ENCODE measurements at places on chromosomes 12 and 14.

DNA sequence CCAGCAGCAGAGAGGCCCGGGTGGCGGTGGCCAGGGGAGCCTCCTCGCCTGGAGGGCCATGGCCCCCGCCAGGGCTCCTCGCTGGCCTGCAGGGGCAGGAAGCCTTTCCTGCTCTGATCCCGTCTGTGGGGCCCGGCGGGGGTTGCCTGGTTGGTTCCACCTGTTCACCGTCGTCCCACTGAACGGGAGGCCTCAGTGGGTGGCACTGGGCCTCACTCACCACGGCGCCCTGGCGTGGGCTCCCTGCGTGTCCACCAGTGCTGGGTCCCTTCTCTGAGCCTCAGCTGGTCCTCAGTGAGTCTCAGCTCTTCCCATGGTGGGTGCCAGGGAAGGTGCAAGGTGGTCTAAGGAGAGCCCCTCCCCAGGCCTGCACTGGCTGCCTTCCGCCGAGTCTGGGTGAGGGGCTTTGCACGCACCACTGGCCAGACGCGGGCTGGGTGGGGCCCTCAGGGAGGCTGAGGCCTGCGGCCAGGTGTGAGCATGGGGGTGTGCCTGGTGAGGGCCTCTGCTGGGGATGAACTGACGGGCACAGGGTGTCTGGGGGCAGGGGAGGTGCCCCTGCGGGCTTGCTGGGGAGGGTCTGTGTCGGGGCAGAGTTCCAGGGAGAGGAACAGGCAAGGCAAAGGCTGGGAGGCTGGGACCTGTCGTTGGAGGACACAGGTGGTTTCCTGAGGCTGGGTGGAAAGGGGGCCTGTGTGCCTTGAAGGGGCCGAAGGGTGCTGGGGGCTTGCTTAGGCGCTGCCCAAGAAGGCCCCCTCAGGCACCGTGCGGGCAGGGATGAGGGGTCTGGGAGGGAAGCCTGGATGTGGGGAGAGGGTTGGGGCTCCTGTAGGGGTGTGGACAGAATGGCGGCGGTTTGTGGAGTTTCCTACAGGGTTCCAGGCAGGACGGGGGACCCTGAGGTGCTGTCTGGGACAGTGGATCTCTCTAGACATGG, 339.8 kb downstream of the TMEM121 start:
- no peak for DNase-seq
- no peak overlapping the region for H3K4me3 ChIP-seq
- no peaks in the 10 kb centered on the region for H3K27me3 ChIP-seq
- peaks cover 17% of the 10 kb centered on the region for H3K36me3 ChIP-seq
- no peaks in the 10 kb centered on the region for H3K4me1 ChIP-seq
- H3K27ac ChIP-seq: no peak overlapping the region

GRCh38 chr12:97260786-97261185, 201.8 kb upstream of the RMST start:
- no peaks in the 10 kb centered on the region for H3K4me1 ChIP-seq
- DNase-seq: no peak
- no peak overlapping the region for H3K27ac ChIP-seq

DNA sequence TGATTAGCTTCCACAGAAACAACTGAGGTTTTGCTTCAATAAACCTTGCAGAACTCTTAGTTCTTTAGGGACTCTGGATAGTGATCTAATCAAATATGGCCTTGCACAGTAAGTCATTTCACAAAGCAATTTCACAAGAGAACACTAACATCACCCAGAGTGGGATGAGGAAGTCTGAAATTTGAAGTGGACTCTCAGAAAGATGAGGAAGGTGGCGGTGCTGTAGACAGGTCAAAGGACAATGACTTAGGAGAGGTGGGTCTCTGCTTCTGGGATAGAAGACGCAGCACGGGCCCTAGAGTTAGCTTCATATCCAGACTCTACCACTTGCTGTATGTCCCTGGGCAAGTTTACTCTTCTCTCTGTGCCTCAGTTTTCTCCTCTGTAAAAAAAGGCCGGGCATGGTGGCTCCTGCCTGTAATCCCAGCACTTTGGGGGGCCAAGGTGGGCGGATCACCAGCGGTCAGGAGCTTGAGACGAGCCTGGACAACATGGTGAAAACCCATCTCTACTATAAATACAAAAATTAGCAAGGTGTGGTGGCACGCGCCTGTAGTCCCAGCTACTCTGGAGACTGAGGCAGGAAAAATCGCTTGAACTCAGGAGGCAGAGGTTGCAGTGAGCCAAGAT, 18.9 kb downstream of the FOS start:
- no peak overlapping the region for H3K27ac ChIP-seq
- no peaks in the 10 kb centered on the region for H3K36me3 ChIP-seq
- H3K4me3 ChIP-seq: no peak overlapping the region
- H3K27me3 ChIP-seq: no peaks in the 10 kb centered on the region

DNA sequence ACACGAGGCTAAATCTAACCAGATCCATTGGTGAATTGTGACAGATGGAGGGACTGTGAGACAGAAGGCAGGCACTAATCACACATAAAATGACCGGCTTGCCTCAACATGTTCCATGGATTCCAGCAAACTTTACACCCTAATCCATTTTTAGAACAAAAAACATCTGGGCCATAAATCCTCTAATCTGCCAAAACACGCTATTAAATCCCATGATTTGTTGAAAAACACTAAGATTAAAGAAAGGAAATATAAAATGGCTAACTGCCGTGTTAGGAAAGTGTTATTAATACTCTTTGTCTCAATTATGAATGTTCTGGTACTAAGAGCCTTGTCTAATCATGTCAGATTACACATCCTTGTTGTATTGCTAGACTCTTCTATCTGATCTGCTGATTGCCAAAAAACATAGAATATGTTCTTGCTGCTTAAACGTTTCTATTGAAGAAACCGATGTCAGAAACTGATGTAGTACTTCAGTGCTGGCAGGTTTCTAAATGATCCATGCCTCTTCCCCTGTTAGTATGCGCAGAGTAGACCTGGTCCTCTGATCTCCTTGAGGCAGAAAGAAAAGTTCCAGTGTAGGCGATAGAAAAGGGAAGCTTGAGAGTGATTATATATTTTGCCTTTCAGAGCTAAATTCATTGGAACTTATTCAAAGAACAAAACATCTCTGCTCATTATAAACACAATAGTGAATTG, 384.9 kb downstream of the SOX5 start:
- H3K36me3 ChIP-seq: no peaks in the 10 kb centered on the region
- no peaks in the 10 kb centered on the region for H3K4me1 ChIP-seq
- H3K27ac ChIP-seq: no peak overlapping the region
- H3K27me3 ChIP-seq: no peaks in the 10 kb centered on the region

GRCh38 chr12:10941916-10942607, 3.0 kb upstream of the TAS2R14 start:
- DNase-seq: no peak
- H3K4me3 ChIP-seq: no peak overlapping the region
- H3K27me3 ChIP-seq: no peaks in the 10 kb centered on the region
- no peaks in the 10 kb centered on the region for H3K4me1 ChIP-seq
- no peak overlapping the region for H3K27ac ChIP-seq

DNA sequence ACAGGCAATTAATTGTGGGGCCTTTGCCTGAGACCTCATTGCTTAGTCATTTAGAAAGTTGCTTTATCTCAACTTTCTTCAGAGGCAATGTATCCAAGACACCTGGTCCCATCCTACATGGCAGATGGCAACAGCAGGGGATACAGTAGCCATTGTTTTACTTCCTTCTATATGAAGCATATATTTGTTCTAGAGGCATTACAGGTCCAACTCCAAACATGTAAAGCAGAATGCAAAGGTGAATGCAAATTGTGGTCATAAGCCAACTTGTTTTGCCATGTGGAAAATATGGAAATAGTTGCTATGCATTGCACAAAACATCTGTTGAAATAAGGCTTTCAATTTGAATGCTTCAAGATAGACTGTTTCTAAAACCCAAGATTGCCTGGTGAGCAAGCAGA, 109.8 kb upstream of the BCAT1 start:
- peaks cover 25% of the 10 kb centered on the region for H3K36me3 ChIP-seq
- peak overlapping the region; percentile 78 for H3K4me3 ChIP-seq
- peaks cover 61% of the 10 kb centered on the region for H3K4me1 ChIP-seq

DNA sequence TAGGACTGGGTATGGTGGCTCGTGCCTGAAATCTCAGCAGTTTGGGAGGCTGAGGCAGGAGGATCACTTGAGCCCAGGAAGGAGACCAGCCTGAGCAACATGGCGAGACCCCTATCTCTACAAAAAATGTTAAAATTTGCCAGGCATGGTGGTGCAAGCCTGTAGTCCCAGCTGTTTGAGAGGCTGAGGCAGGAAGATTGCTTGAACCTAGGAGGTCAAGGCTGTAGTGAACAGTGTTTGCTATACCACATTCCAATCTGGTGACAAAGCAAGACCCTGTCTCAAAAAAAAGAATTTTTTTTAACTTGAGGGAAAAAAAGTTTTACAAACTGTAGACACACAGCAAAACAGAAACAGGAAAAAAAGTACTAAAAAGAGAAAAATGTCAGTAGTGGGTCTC, 2.3 kb upstream of the MAP3K9 start:
- H3K27ac ChIP-seq: no peak overlapping the region
- H3K27me3 ChIP-seq: no peaks in the 10 kb centered on the region
- no peaks in the 10 kb centered on the region for H3K36me3 ChIP-seq
- no peak for DNase-seq

GRCh38 chr12:132560614-132561426, 49.6 kb downstream of the LRCOL1 start:
- peak overlapping the region; percentile 84 for H3K4me3 ChIP-seq
- peaks cover 9% of the 10 kb centered on the region for H3K36me3 ChIP-seq
- no peaks in the 10 kb centered on the region for H3K27me3 ChIP-seq
- H3K4me1 ChIP-seq: peaks cover 33% of the 10 kb centered on the region
- H3K27ac ChIP-seq: no peak overlapping the region

GRCh38 chr14:99522934-99523703, 41.9 kb downstream of the CCNK start:
- no peaks in the 10 kb centered on the region for H3K36me3 ChIP-seq
- H3K4me3 ChIP-seq: no peak overlapping the region
- no peaks in the 10 kb centered on the region for H3K4me1 ChIP-seq
- DNase-seq: no peak
- no peak overlapping the region for H3K27ac ChIP-seq

GRCh38 chr12:89245090-89245489, 107.2 kb downstream of the DUSP6 start:
- peaks cover 17% of the 10 kb centered on the region for H3K4me1 ChIP-seq
- DNase-seq: peak; percentile 6
- H3K27me3 ChIP-seq: no peaks in the 10 kb centered on the region
- no peaks in the 10 kb centered on the region for H3K36me3 ChIP-seq
- H3K4me3 ChIP-seq: no peak overlapping the region
- peak overlapping the region; percentile 73 for H3K27ac ChIP-seq

DNA sequence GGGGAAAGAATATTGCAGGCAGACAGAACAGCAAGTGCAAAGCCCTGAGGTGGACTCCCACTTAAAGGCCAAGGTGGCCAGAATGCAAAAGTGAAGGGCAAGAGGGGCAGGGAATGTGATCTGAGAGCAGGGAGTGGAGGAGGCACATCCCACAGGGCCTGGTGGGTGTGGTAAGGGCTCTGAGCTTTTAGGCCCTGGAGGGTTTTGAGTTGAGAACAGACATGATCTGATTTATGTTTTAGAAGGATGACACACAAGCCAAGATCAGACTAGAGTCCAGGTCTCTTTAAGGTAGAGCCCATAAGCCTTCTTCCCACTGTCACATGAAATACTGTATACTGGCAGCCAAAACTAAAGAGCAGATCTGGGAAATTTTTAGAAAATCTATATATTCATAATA, 162.5 kb downstream of the SLC38A4 start:
- H3K27ac ChIP-seq: no peak overlapping the region
- H3K4me3 ChIP-seq: no peak overlapping the region
- H3K4me1 ChIP-seq: peaks cover 20% of the 10 kb centered on the region
- DNase-seq: no peak
- H3K27me3 ChIP-seq: no peaks in the 10 kb centered on the region
- no peaks in the 10 kb centered on the region for H3K36me3 ChIP-seq

DNA sequence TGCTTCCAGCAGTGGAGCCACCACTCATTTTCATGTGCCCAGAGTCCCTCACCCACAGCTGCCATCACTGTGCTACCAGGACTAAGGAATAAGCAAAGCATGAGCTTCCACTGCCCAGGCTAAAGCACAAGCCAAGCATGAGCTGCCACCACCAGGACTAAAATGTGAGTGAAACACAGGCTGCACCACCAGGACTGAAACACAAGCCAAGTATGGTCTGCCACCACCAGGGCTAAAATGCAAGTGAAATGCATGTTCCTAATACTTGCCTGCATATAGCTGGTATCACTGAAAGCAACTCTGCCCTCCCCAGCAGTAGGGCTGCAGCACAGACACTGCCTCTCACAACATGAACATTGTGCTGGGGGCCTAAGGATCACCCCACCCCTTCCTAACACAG, 30.0 kb downstream of the CEP83 start:
- H3K4me1 ChIP-seq: peaks cover 8% of the 10 kb centered on the region
- DNase-seq: no peak
- no peak overlapping the region for H3K27ac ChIP-seq
- no peak overlapping the region for H3K4me3 ChIP-seq

DNA sequence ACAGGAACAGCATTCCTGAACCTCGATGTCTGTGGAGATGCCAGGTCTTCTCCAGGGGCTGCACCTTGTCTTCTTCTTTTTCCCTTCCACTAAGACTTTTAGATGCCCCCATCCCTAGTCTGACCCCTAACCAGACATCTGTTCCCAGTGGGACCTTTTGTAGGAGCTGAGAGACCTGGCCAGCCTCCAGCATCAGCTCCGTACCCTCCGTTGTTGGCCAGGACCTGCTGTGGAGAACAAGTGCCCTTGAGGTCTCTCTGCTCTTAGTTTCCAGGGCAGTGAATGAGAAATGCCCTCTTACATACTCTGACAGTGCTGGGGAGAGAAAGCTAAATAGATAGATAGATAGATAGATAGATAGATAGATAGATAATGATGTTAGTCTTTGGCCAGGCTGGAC, 16.8 kb upstream of the SDR39U1 start:
- H3K4me3 ChIP-seq: no peak overlapping the region
- DNase-seq: no peak
- peaks cover 4% of the 10 kb centered on the region for H3K36me3 ChIP-seq
- peaks cover 5% of the 10 kb centered on the region for H3K4me1 ChIP-seq

GRCh38 chr14:76514213-76514998, 138.5 kb downstream of the ESRRB start:
- DNase-seq: no peak
- no peaks in the 10 kb centered on the region for H3K4me1 ChIP-seq
- H3K27me3 ChIP-seq: peaks cover 46% of the 10 kb centered on the region
- H3K4me3 ChIP-seq: no peak overlapping the region
- H3K36me3 ChIP-seq: no peaks in the 10 kb centered on the region
- H3K27ac ChIP-seq: no peak overlapping the region

DNA sequence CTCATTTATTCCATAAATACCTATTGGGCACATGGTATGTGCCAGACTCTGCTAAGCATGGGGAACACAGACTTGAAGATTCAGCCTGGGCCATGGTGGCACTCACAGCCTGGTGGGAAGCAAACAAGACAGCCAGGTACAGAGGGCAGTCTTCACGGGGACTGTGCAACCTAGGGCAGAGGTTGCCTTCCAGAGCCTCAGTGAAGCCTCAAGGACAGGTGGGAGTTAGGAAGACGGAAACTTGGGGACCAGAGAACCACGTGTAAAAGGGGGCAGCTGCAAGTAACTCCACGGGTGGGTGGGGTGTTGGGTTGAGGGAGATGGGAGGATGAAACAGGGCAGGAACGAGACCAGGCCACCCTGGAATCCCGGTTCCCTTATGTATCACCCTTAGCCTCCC, 980 bp upstream of the LTBR start:
- H3K4me3 ChIP-seq: peak overlapping the region; percentile 45
- H3K36me3 ChIP-seq: no peaks in the 10 kb centered on the region
- H3K27me3 ChIP-seq: peaks cover 63% of the 10 kb centered on the region
- no peaks in the 10 kb centered on the region for H3K4me1 ChIP-seq
- no peak overlapping the region for H3K27ac ChIP-seq
- no peak for DNase-seq

Data from naive B cell (primary cell).